Fibroblast of skin of right quadriceps (primary cell): ENCODE measurements at places on chromosomes 7 and 10.
A peak's percentile ranks its signal among the peaks of the same experiment; 100 is the strongest.

- DNase-seq, result peak; percentile 60
Observed at GRCh38 chr10:69051303-69051702, 36.6 kb upstream of the SRGN start.

GRCh38 chr7:127705461-127705959 lies 53.5 kb downstream of the SND1 start:
- DNase-seq, result no peak

DNA sequence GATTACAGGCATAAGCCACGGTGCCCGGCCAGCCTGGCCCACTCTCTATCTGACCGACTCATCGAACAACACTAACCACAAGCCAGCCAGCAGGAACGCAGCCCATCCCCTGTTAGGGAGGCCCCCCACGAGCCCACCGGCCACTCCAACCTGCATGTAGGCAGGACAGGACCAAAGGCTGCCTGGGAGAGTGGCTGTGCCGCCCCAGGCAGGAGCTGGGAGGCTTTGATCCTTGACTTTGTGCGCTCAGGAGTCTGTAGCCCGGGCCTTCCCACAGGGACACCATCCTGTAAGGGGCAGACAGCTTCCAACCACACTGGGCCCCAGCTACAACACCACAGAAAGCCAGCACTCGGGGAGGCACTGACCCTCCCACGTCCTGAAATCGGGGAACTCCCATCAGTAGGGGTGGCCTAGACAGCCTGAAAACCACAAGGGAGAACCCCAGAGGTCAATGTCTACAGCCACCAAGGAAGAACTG lies 29.4 kb downstream of the GRID1 start:
- DNase-seq, result no peak

- peak; percentile 56 for DNase-seq
Observed at GRCh38 chr10:93006435-93007039, 54.1 kb upstream of the CYP26C1 start.

- no peak for DNase-seq
Observed at GRCh38 chr10:117539361-117539773, 3.2 kb upstream of the EMX2 start.

DNA sequence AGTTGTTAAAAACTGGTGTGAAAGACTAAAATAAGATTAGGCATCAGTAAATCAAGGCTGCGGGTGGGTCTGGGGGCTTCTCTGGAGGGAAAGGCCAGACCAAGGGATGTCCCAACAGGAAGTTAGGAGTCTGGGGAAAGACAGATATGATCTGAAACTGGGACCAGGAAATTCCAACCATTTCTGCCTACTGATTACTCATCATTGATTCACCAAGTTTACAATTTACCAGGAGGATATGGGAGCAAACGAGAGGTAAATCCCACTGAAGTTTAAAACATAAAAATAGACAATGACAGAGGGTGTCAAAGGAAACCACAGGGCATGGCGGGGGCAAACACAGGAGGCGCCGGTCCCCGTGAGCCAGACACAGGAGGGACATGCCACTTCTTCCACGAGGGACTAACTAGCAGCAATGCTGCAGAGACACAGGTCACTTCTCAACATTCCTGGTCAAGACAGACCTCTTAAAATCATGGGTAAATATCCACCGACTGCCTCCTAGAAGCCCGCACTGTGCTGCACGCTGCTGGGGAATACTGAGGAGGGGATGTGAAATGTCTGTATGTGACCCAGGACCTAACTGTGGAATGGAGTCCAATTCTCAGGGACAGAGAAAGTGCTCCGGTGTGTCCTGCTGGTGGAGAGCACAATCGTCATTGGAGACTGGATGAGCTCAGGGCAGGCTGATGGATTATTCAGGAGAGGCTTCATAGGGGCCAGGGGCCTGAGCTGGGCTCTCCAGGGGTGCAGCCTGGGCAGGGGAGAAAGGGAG lies 153.4 kb upstream of the KLF14 start:
- DNase-seq, result peak; percentile 92

DNA sequence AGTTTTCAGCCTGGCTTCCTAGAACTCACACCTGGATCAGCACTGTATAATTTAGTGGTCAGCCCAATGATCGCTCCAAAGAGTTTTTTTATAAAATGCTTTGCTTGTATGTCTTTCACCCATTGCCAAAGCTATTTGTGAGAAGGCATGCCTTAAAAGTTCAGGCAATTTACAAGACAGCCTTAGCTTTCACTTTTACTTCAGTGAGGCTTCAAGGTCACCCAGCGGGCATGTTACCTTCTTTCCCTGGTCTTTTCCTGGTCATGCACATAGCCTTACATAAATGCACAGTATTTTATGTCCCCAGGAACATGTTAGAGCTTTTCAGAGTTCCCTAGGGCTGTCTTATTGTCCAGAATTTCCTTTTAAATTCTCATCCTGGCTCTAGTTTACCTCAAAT lies 179.9 kb upstream of the TMEM72 start:
- DNase-seq, result no peak

DNA sequence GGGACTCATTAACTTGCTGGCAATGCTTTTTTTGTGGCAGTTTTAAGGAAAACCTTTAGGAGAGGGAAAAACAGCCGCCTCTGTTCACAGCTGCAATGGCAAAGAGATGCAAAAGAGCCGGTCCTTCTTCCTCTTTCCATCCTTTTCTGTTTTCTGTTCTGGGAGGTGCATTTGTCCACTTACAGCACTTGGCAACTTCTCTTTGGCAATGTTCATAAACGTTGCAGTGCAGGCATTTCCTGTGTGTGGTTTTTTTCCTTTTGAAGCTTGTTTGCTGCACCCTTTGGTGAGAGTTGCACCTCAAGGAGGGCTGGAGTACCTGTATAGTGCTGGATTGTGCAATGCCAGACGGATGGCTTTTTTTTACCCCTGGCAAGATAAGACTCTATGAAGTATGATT lies 53.9 kb upstream of the HABP2 start:
- DNase-seq, result peak; percentile 42

DNA sequence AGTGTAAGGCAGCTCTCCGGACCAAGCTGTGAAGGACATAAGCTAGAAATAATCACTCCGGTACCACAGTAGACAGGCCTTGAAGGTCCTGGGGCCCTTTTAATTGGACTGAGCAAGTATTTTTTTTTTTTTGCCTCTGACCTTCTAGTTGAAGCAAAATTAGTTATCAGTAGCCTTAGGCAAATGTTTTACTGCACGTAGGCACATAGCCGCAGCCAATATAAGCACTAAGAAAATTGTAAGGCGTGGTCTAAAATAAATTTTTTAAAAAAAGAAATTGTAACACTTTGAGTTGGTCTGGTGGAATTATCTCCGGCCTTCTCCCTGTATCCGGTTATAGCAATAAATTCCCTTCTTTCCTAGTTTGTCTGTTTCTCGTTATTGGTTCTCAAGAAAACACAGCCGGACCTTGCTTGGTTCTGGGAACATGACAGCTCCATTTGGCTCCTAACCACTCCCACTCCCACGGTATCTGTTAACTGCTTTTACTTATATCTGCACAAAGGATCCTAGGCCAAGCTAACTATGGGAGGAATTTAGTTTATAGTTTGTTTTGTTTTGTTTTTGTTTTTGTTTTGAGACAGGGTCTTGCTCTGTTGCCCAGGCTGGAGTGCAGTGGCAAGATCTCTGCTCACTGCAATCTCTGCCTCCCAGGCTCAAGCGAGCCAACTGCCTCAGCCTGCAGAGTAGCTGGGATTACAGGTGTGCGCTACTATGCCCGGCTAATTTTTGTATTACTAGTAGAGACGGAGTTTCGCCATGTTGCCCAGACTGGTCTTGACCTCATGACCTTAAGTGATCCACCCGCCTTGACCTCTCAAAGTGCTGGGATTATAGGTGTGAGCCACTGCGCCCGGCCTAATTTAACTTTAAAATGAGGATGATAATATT lies 124.4 kb upstream of the KIF5B start:
- no peak for DNase-seq

DNA sequence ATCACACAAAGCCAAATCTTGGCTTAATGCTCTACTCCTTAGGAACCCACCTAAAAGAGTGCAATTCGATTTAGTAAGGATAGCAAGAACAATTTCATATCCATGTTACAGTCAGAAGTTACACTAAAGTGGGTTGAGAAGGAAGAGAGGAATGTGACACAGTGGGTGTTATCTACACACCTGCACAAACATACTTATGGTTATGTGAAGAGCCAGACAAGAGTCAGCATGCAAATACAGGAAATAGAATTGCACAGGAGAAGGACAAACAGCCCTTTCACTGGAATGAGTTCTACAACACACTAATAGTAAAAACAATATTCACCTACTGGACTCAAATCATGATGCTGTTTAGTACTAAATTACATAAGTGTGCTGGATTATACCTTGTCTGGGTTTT lies 262.8 kb downstream of the DGKB start:
- no peak for DNase-seq

DNA sequence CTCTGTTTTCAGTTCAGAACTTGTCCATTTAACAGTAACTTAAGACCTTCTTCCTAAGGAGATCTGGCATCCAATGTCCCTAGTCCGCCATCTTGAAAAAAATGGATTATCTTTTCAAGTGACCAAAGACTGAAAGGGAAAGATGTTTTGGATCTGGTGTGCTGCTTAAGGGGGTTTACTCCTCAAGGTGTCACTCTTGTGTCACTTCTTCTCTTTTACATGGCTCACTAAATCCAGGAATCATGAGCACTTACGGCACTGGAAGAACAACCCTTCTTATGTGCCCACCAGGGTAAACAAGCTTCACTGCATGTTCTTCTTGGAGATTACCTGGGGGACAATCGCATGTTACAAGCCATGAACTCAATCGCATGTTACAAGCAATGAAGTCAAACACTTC lies 43.7 kb downstream of the ANXA8 start:
- DNase-seq, result no peak

DNA sequence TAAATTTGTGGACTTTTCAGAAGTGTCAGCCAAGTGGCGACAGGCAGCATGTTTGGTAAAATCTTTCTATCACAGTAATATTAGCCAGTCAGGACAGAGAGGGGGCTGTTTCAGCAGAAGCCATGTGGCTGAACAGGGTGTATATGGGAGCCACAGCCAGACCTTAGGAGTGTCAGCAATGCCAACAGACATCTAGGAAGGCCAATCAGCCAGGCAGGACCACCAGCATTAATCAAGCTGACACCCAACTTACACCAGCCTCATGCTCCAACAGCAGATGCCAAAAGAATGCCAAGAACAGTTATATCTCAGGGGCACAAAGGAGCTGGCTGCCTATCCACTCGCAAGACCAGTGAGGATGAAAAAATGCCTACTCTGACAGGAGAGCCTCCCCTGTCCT lies 54.8 kb downstream of the RAPGEF5 start:
- no peak for DNase-seq

DNA sequence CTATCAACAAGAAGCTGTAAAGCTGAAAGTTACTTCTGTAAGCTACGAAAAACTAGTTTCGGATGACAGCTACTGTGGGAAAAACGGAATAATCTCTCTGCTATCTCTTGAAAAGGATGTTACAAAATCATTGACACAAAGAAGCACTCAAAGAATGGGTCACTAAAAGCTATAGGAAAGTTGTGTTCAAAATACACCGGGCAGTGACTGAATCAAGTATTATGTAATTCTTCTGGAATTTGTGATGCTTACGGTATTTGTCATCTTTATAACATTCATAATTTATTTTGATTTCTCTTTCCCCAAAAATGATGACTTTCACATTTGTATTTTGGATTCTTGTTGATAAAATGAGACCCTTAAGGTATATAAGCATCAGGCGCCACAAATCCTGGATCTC lies 112.1 kb upstream of the KLF6 start:
- DNase-seq, result peak; percentile 77

- DNase-seq, result no peak
Observed at GRCh38 chr7:115552766-115553165, 477.8 kb downstream of the TFEC start.

- DNase-seq, result peak; percentile 76
Observed at GRCh38 chr10:95236068-95236903, 42.2 kb downstream of the ACSM6 start.

DNA sequence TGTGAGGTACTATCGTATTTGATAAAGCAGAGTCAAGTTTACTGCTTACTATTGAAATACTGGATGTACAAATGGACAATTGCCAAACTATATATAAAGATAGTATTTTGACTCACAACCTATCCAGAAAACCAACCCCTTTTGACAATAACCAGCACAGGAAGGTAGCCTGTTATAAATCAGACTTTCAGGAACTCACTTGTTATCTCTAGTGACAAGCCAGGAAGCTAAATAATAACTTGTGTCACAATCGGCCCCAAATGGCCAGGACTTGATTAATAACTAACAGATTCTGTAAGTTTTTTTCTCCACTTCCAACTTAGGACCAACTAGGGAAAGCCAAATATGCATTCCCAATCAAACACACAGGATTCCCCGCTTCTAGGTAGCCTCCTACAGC lies 38.8 kb upstream of the SLC35G1 start:
- no peak for DNase-seq

- peak; percentile 41 for DNase-seq
Observed at GRCh38 chr7:24700521-24701260, 56.6 kb downstream of the GSDME start.

DNA sequence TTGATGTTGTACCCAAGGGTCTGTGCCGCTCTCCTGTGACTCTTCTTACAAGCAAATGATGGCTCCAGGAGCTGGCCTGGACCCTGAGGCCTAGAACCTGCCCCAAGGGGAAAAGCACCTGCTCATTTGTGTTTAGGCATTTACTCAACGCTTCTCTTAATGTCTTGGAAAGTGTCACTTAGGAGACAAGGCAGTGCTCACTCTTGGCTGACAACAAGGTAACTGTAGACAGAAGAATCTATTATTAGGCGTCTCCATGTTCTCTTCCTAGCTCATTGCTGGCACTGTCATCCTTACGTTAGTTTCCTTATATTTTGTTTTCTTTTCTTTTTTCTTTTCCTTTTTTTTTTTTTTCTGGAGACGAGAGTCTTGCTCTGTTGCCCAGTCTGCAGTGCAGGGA lies 38.1 kb upstream of the SUN1 start:
- DNase-seq, result no peak

GRCh38 chr7:131501930-131502685 lies 54.3 kb downstream of the PODXL start:
- DNase-seq, result no peak

GRCh38 chr7:35384761-35385700 lies 131.1 kb upstream of the TBX20 start:
- no peak for DNase-seq

- no peak for DNase-seq
Observed at GRCh38 chr7:43689115-43689514, 40.2 kb downstream of the COA1 start.

GRCh38 chr10:2986391-2986801 lies 81.0 kb upstream of the PFKP start:
- no peak for DNase-seq
